Right renal pelvis (tissue), 4 donors: ENCODE measurements at places on chromosomes 11 and 22.

- no peak for DNase-seq
Observed at GRCh38 chr11:128803449-128804245, 63.4 kb downstream of the KCNJ1 start.

- no peak for DNase-seq
Observed at GRCh38 chr11:29183301-29183700, 833.5 kb downstream of the KCNA4 start.

DNA sequence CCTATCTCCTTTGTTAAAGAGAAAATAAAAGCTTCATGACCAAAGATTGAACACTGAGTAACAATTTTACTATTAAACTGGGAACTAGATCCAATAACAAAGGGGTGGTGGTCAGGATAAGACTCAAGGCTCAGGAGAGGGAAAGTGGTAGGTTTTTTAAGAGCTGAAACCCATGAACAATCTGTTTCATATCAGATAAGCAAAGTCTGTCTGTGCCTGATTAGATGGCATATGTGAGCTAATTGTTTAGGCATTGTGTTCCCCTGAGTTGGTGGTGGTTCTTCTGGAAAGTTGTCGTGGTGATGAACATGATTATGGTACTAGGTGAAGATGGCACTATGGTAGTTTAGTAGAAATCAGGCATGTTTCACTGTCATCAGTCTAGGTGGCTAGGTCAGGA, 24.4 kb downstream of the USP47 start:
- no peak for DNase-seq

DNA sequence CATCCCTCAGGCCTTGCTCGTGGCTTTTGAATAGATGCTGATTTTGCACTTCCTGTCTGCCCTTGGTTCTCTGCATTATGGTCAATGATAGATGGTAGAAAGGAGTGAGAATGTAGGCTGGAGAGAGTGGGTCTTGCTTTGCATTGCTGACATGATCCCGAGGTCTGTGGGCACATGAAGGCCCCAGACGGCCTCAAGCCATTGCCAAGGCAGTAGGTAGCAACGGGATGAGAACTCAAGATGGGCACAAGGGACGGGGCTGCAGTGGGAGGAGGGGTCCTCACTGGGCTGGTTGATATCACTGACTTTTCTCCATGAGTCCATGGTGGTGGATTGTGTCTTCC, 54.0 kb downstream of the GAB4 start:
- no peak for DNase-seq

DNA sequence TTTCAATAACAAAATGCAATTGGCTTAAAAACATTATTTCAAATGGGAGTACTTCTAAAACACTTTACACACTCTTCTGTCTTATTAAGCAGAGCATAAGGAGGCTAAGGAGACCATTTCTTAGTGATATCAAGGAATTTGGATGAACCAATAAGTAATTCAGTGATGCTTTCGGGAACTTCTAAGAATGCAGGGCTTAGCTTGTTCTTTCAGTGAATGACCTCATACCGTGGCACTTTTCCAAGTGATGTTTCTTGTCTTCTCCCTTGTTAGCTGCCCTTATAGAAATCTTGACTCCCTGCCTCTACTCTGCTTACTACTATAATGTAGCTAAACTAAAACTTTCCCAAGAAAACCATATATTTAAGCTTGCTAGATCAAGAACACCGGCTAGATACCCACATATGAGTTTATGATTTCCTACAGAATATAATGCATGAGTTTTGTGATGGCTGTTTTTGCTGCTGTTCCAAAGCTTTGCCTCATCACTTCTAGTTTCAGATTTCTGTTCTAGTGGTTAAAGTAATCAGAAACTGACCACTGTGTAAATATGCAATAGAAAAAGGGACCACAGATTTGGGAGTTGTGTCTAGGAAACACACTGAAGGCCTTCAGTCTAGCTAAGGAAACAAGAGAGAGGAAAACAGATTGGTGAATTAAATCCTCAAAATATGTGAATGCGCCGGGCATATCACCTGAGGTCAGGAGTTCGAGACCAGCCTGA, 37.5 kb upstream of the STK33 start:
- no peak for DNase-seq

DNA sequence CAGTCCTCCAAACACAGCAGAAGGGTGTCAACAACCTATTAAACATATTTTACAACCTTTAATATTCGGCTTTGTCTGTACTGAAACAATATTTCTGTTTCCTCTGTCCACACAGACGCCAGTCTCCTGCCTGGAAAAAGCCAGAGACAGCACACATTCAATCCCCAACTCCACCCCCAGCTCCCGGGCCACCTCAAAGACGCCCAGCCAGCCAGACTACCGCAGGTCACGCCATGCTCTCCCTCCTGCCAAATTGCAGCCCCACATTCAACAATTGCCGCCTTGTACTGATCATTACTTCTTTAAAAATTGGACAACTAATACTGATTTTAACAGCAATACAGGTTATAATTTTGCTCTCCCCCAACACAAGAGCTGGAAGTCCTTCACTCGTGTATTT, 1.2 kb downstream of the SERGEF start:
- DNase-seq: no peak

GRCh38 chr22:28949788-28950187, 66.4 kb downstream of the ZNRF3 start:
- DNase-seq: no peak

GRCh38 chr22:43465291-43466015, 53.6 kb downstream of the MPPED1 start:
- DNase-seq: no peak

DNA sequence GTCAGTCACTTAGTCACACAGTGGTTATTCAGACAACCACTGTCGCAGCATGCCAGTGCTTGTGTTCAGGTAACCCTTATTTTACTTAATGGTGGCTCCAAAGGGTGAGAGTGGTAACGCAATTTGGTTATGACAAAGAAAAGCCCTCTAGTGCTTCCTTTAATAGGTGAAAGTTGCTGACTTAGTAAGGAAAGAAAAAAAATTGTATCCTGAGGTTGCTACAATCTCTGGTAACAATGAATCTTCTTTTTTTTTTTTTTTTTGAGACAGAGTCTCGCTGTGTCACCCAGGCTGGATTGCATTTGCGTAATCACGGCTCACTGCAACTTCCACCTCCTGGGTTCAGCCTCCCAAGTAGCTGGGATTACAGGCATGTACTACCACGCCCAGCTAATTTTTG, 64.5 kb downstream of the C11orf91 start:
- DNase-seq: no peak

DNA sequence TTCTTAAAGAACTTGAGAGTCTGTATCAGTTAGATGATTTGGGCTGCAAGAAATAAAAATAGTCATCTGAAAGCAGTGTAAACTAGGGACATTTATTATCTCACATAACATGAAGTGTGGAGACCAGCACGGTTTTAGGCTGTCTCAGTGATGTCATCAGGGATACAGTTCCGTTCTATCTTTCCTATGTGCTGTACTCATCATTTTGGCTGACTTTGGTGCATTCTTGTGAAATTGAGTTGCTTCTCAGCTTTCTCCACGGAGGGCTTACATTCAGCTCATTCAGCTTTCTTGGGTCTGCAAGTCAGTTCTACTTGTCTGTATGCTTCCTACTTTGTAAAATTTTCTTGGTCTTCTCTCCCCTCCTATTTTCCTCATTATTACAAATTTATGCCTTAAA, 51.8 kb upstream of the LIN7C start:
- DNase-seq: no peak

- no peak for DNase-seq
Observed at GRCh38 chr11:133903875-133904817, 52.6 kb downstream of the IGSF9B start.

DNA sequence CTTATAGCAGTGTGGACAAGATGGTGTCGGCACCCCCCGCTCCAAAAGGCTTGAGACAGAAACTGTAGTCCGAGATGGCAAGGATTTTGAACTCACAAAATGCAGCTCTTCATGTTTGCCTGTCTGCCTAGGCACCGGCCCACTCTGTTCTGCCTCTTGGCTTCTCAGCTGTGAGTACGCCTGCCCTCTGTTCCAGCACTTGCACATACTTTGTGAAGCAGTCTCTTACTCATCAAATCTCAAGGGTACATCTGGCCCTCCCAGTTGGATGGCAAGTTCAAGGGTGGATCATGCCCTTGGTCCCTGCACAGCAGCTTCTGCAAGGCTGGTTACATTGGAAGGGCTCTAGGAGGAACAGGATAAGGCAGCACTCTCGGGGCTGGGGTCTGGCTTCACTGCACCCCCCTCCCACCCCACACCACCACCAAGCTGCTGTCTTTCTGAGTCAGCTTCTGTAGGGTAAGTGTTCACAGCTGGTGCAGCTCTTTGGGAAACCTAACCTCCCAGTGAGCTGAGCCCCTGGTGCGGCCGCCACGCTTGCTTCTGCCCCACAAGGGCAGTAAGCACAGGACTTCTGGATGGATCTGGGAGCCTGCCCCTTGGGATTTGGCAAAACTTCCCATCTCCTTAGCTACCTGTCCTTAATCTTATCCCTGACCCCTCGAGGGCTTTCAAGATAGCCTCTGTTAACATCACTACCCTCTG, 37.2 kb downstream of the FAM83F start:
- no peak for DNase-seq

- no peak for DNase-seq
Observed at GRCh38 chr22:48327721-48328120, 1500.0 kb downstream of the BRD1 start.

- no peak for DNase-seq
Observed at GRCh38 chr11:79400717-79401330, 40.0 kb downstream of the TENM4 start.

DNA sequence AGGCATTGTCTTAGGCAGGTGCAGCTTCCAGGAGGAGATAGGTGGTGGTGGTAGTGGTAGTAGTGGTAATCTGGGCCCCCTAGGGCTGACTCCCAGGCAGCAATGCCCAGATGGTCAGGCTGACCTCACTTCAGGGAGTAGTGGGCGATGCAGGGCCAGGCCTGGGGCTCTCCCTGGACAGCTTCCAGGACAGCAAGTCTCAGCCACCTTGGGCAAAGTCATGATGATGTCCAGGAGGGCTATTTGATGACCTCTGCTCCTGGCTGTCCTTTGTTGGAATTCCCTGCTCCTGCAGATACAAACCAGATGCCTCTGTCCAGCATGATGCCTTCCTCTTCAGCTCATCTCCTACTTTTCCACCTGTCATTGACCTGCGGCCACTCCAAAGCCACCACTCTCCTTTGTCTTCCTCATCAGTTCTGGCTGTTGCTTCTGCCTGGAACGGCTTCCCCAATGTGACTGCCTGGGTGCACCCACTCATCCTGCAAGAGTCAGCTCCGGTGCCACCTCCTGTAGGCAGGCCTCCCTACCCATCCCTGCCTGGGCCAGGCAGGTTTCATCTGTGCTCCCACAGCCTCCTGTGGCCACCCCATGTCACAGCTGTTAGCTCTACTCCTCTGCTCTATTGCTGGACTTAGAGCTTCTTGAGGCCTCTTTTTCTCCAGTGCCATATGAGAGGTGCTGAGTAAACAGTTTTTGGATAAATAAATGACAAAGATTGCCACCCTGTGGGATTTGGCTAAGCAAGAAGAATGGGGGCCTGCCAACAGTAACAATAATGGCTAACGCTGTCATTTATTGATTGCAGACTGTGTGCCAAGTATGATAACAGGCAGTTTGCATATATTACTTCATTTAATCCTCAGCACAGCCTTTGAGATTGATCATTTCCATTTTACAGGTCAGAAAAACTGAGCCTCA, 172.9 kb upstream of the NECTIN1 start:
- no peak for DNase-seq

DNA sequence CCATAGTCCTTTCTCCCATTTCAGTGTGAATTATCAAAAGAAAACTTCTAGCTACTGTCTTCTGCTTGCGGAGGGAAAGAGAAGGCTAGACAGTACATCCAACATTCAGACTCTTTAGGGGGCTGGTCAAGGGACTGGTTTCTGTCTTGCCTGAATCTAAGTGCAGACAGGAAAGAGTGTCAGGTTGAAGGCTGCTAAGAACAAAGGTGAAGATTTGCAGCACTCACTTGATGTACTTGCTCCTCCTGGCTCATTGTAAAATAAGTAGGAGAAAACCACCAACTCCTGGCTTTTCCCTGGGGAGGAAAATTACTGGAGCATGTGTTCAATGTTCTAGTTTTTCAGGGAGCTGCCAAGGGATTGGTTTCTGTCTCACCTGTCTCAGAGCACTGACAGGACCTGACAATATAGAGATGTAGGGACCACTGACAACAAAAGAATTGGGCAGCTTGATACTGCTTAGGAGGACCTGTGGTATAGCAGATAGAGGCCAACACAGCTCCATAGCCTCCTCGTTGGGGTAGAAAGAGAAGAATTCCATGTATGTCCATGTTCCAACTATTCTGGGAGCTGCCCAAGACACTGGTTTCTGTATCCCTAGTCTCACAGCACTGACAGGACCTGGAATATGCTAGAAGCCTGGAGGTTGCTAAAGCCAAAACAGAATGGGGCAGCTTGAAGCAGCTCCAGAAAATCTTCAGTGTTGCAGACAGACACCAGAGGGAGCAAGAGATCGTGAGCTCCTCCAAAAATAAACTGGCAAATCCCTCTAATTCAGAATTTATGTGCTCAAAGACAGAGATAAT, 39.7 kb upstream of the MMP12 start:
- no peak for DNase-seq

- DNase-seq: no peak
Observed at GRCh38 chr11:134100171-134100570, 31.3 kb downstream of the JAM3 start.

- DNase-seq: no peak
Observed at GRCh38 chr22:50002791-50003190, 9.8 kb downstream of the IL17REL start.

DNA sequence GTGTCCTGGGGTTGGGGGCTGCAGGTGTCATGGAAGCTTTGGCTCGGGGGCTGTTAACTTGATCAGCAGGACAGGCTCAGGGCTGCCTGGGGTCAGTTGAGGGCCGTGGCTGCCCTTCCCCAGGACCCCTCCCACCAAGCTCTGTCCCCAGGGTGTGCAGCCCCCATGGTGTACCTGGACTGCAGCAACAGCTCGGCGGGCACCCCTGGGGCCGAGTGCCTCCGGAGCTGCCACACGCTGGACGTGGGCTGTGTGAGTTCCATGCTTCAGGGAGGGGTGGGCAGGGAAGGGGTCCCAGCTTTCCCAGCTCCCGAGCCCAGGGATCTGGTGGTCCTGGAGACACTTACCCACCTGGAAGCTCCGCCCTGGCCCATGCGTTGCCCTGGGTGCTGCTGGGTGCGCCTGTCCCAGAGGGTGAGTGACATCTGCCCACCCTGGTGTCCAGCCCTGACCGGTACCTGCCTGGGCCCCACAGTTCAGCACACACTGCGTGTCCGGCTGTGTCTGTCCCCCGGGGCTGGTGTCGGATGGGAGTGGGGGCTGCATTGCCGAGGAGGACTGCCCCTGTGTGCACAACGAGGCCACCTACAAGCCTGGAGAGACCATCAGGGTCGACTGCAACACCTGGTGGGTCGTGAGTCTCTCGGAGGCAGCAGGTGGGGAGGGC, 11.3 kb downstream of the MUC5B start:
- DNase-seq: no peak

- no peak for DNase-seq
Observed at GRCh38 chr11:70810133-70810532, 411.8 kb downstream of the CTTN start.
